Fibroblast of lung (primary cell): ENCODE measurements at places on chromosomes 3 and 15.

GRCh38 chr3:94356581-94356980 lies 293.7 kb downstream of the NSUN3 start:
- no peaks in the 10 kb centered on the region for H3K27me3 ChIP-seq
- H3K4me1 ChIP-seq: no peaks in the 10 kb centered on the region
- DNase-seq: no peak
- H3K4me3 ChIP-seq: no peak overlapping the region
- no peaks in the 10 kb centered on the region for H3K36me3 ChIP-seq

- peaks cover 5% of the 10 kb centered on the region for H3K27me3 ChIP-seq
- peak; percentile 5 for DNase-seq
- peak overlapping the region; percentile 33 for H3K4me3 ChIP-seq
- no peak overlapping the region for H3K27ac ChIP-seq
- H3K36me3 ChIP-seq: no peaks in the 10 kb centered on the region
- no peaks in the 10 kb centered on the region for H3K4me1 ChIP-seq
Observed at GRCh38 chr3:62873761-62874710, 1.2 kb downstream of the CADPS start.

DNA sequence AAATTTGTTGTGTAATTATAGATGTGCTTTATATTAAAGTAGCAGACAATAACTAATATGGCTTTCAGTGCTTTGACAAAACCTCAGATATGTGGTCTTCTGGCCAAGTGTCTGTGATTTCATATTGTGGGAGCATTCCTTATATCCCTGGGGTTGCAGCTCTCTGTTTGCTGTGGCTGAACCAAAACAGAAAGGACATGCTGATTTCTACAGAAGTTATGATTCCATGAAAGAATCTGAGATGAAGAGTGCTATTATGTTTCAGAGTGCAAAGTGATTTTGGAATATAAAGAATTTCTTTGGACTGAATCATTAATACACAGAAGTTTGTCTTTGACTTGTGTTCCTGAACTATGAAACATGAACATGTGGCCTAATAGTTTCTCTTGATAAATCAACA lies 36.5 kb downstream of the CDV3 start:
- no peak for DNase-seq
- H3K27me3 ChIP-seq: no peaks in the 10 kb centered on the region
- no peak overlapping the region for H3K4me3 ChIP-seq
- H3K4me1 ChIP-seq: no peaks in the 10 kb centered on the region

GRCh38 chr3:197495999-197496745 lies 59.6 kb downstream of the BDH1 start:
- H3K36me3 ChIP-seq: no peaks in the 10 kb centered on the region
- H3K27ac ChIP-seq: no peak overlapping the region
- H3K27me3 ChIP-seq: peaks cover 13% of the 10 kb centered on the region
- no peak overlapping the region for H3K4me3 ChIP-seq
- H3K4me1 ChIP-seq: no peaks in the 10 kb centered on the region
- no peak for DNase-seq

- peak overlapping the region; percentile 55 for H3K27ac ChIP-seq
- peaks cover 7% of the 10 kb centered on the region for H3K4me1 ChIP-seq
- H3K36me3 ChIP-seq: no peaks in the 10 kb centered on the region
- H3K27me3 ChIP-seq: no peaks in the 10 kb centered on the region
- H3K4me3 ChIP-seq: no peak overlapping the region
Observed at GRCh38 chr15:101675796-101676582, 23.8 kb upstream of the TM2D3 start.

GRCh38 chr3:21446027-21446426 lies 305.0 kb downstream of the ZNF385D start:
- no peaks in the 10 kb centered on the region for H3K27me3 ChIP-seq
- H3K27ac ChIP-seq: no peak overlapping the region
- H3K36me3 ChIP-seq: no peaks in the 10 kb centered on the region
- DNase-seq: no peak
- no peak overlapping the region for H3K4me3 ChIP-seq

GRCh38 chr15:65517866-65518207 lies 348 bp upstream of the DPP8 start:
- peak overlapping the region; percentile 20 for H3K27ac ChIP-seq
- no peak for DNase-seq
- peak overlapping the region; percentile 97 for H3K4me3 ChIP-seq
- no peaks in the 10 kb centered on the region for H3K27me3 ChIP-seq
- H3K36me3 ChIP-seq: no peaks in the 10 kb centered on the region

DNA sequence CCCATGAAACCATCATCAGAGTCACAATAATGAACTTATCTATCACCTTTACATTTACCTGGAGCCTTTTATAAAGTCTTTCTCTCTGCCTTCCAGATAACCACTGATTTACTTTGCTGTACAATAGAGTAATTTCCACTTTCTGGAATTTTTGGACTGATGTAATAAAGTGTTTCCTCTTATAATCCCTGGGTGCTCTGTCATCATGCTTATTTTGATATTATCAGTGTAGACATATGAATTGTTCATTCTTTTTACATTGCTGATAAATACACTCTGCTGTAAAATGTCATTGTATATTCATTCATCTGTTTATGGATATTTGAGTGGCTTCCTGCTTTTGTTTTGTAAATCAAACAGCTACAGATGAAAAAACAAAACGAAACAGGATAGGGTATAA lies 27.0 kb upstream of the IREB2 start:
- no peak for DNase-seq
- H3K27ac ChIP-seq: no peak overlapping the region
- no peaks in the 10 kb centered on the region for H3K27me3 ChIP-seq

- no peaks in the 10 kb centered on the region for H3K27me3 ChIP-seq
- DNase-seq: peak; percentile 59
- H3K4me3 ChIP-seq: no peak overlapping the region
- no peak overlapping the region for H3K27ac ChIP-seq
Observed at GRCh38 chr3:172098698-172099494, 59.5 kb downstream of the FNDC3B start.

DNA sequence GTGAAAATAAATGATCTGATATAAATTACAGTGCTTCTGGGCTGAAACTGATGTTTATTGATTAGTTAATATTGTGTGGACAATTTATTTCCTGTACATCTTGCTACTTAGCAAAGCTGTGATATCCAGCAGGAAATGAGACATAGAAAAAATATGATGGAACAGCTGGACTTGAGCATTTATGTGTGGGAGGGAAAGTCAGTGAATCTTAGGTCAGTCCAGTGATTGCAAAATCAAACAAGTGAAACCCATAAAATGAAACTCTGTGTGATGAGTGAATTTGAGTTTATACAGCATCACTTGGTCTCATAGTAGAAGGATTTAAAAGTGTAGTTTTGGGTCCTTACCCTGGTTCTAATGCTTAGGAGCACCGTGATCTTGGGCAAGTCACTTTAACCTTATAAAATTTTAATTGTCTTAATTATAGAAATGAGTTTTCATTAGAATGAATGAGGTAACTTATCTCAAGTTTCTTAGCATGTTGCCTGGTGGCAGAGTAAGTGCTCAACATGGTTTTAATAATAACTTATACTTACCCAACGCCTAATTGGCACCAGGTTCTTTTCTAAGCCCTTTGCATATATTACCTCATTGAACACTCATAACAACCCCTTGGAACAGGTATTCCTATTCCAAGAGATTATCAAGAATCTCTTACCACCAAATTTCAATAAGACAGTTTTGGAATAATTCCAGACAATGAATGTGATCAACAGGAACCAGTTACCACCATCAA lies 194.6 kb downstream of the ADAMTSL3 start:
- H3K4me1 ChIP-seq: peaks cover 29% of the 10 kb centered on the region
- H3K27ac ChIP-seq: peak overlapping the region; percentile 71
- H3K4me3 ChIP-seq: no peak overlapping the region

- H3K4me3 ChIP-seq: no peak overlapping the region
- no peak overlapping the region for H3K27ac ChIP-seq
- no peak for DNase-seq
- no peaks in the 10 kb centered on the region for H3K4me1 ChIP-seq
- no peaks in the 10 kb centered on the region for H3K27me3 ChIP-seq
Observed at GRCh38 chr3:129507181-129507831, 21.1 kb upstream of the RHO start.

- no peak overlapping the region for H3K27ac ChIP-seq
- no peaks in the 10 kb centered on the region for H3K36me3 ChIP-seq
- no peak overlapping the region for H3K4me3 ChIP-seq
- no peaks in the 10 kb centered on the region for H3K4me1 ChIP-seq
- no peaks in the 10 kb centered on the region for H3K27me3 ChIP-seq
- DNase-seq: no peak
Observed at GRCh38 chr3:10772271-10773161, 43.5 kb upstream of the SLC6A11 start.

DNA sequence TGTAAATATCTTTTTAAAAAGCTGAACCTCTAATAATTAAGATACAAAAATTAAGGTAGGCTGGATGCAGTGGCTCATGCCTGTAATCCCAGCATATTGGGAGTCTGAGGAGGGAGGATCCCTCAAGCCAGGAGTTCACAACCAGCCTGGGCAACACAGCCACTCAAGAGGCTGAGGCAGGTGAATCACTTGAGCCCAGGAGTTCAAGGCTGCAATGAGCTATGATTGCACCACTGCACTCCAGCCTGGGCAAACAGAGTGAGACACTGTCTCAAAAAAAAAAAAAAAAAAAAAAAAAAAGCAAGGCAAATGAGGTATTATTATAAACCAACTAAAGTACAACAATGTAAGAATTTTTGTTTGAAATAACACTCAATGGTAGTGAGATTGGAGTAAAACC lies 47.6 kb downstream of the EFHB start:
- no peaks in the 10 kb centered on the region for H3K27me3 ChIP-seq
- peaks cover 10% of the 10 kb centered on the region for H3K4me1 ChIP-seq
- no peak overlapping the region for H3K27ac ChIP-seq
- H3K4me3 ChIP-seq: no peak overlapping the region

DNA sequence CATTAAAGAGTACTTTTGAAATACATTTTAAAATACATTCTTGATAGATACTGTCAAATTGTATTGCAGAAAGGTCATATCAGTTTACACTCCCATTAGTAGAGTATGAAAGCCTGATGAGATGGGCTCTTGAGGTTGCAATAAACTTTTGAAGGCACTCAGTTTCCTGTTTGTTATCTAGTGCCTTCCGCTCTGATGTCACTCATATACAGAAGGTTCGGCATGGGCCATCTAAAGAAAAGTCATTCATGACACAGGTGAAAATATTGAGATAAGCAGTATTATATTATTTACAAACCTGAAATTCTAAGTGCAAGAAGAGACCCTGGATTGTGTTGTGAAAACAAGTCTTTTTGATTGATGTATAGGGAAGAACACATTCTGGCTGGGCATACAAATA lies 36.5 kb upstream of the DENND4A start:
- H3K4me1 ChIP-seq: peaks cover 6% of the 10 kb centered on the region
- H3K4me3 ChIP-seq: no peak overlapping the region
- DNase-seq: no peak

DNA sequence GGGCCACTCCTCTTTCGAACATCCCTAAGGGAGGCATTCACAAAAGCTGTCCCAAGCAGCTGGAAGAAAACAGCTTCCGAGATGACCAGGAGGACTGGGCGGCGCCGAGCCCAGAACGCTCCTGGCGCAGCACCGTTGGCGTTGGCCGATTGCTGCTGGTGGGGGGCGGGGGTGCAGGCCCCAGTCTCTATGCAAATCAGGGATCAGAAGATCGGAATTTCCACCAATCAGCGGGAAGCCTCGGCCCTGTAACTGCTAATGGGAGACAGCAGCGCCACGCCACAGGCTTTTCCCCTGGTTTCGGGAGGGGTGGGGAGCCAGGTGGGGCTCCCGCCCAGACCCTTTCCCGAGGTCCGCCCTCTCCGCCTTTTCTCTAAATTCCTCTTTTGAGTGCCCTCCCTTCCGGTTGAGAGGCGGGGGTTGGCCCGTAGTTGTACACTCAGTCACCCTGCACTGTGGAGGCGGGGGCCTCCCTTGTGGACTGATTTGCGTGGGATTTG lies 27.0 kb downstream of the HMCES start:
- H3K36me3 ChIP-seq: peaks cover 3% of the 10 kb centered on the region
- peaks cover 2% of the 10 kb centered on the region for H3K4me1 ChIP-seq
- H3K4me3 ChIP-seq: peak overlapping the region; percentile 33
- H3K27ac ChIP-seq: peak overlapping the region; percentile 60
- no peaks in the 10 kb centered on the region for H3K27me3 ChIP-seq

- H3K27ac ChIP-seq: no peak overlapping the region
- no peak overlapping the region for H3K4me3 ChIP-seq
- DNase-seq: no peak
- no peaks in the 10 kb centered on the region for H3K4me1 ChIP-seq
- H3K36me3 ChIP-seq: no peaks in the 10 kb centered on the region
- H3K27me3 ChIP-seq: no peaks in the 10 kb centered on the region
Observed at GRCh38 chr3:177550667-177551066, 353.4 kb upstream of the TBL1XR1 start.

DNA sequence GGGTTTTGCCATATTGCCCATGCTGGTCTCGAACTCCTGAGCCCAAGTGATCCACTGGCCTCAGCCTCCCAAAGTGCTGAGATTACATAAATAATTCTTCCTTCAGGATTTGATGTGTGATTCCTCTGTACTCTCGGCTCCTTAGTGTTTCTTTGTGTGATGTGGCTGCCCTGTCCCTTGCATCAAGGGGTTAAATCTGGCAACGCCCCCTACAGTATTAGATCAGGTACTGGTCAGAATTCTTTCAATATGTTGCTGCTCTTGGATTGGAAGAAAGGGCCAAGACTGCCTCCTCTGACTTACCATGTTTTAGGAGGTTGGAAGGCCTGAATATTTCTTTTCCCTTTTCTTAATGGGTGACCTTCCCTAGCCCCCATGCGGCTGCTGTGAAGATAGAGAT lies 390.6 kb upstream of the WNT5A start:
- H3K27me3 ChIP-seq: no peaks in the 10 kb centered on the region
- DNase-seq: no peak
- H3K4me3 ChIP-seq: no peak overlapping the region
- peaks cover 5% of the 10 kb centered on the region for H3K4me1 ChIP-seq
